ENCODE measurements at places on chromosomes 12 and 14.

DNA sequence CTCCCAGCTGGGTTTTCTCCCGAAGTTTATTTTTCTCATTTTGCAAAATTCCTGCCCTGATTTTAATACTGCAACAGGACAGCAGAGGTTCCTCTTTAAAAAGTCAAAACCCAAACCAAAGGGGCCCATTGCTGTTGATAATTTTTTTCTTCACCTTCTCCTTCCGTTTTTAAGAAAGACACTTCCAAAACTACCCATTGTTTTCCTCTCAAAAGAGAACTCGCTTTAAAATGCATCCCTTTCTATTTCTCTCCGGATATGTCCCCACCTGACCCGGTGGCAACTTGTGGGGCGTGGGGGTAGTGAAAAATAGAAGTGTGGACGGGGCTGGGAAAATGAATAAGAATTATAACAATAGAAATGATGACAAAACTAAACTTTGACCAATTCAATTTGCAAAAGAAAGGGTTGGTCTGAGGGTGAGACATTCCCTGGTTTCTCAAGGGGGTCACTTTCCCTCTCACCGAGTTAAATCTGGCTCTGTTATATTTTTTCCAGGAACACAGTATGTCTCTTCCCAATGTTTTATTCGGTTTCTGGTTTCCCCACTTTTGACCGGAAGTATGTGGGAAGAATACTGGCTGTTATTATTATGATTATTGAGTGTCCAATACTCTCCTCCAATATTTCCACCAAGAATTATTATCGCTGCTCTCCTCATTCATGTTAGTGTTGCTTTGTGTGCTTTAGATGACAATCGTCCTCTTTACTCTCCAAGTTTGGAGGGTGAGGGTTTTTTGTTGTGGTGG lies 4.1 kb upstream of the TBX5 start:
- DNase-seq = no peak

GRCh38 chr14:62614122-62614521 lies 431.1 kb downstream of the KCNH5 start:
- no peak for DNase-seq

DNA sequence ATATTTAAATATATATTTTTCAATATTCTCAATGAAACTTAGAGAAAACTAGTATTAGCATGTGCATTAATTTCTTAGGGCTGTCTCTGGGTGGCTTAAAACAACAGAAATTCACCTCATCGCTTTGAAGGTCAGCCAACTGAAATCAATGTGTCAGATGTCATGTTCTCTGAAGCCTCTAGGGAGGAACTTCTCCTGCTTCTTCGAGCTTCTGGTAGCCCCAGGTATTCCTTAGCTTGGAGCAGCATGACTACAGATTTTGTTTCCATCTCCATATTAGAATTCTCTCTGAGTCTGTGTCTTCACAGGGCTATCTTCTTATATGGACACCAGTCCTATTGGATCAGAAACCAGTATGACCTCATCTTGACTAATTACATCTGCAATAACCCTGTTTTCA lies 221.5 kb downstream of the PDZRN4 start:
- no peak for DNase-seq

GRCh38 chr14:77264466-77265186 lies 6.4 kb downstream of the NGB start:
- DNase-seq = no peak

DNA sequence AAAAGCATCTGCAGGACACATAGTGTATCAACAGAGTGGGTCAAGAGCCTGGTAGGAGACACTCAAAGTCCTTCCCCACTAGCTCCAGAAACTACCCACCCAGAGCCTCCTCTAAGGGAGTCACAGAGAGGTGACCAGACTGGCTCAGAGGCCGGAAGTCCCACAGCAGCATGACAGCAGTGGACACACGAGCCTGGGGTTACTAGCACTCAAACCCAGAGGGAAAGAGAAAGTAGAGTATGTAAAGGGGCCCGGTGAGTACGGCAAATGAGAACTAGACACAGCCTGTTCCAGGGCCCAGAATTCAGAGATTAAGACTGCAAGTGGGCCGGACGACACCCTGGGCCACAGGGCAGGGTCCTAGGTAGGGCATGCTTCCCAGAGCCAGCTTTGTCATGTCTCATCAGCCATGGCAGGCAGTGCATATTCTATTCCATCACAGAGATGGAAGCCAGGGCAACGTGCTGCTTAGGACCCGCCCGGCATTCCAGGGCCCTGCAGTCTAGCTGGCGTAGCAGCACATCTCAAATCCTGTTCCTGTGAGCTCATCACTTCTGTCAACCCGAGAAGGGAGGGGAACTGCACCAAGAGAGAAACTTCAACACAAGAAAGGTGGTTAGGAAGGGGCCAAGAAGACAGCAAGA lies 4.2 kb downstream of the IFFO1 start:
- DNase-seq = no peak

GRCh38 chr12:96210376-96211055 lies 16.3 kb downstream of the ELK3 start:
- no peak for DNase-seq

- DNase-seq = peak; percentile 59
Measured at GRCh38 chr12:90959538-90960139, 4.7 kb upstream of the CCER1 start.

- peak; percentile 100 for DNase-seq
Measured at GRCh38 chr14:101947904-101948665, 16.3 kb upstream of the DYNC1H1 start.

DNA sequence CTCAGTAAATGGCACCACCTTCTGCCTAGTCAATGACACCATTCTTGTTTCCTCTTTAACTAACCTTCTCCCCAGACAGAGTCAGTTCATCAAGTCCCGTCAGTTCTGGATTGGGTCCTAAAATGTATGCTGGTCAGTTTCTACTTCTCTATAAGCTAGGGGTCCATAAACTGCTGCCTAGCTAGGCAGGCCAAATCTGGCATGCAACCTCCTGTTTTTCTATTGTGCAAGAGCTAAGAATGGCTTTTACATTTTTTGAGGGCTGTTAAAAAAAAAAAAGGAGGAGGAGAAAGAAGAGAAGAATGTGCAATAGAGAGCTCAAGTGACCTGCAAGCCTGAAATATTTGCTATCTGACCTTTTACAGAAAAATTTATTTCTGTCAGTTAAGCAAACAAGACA lies 6.4 kb upstream of the TMED10 start:
- no peak for DNase-seq

DNA sequence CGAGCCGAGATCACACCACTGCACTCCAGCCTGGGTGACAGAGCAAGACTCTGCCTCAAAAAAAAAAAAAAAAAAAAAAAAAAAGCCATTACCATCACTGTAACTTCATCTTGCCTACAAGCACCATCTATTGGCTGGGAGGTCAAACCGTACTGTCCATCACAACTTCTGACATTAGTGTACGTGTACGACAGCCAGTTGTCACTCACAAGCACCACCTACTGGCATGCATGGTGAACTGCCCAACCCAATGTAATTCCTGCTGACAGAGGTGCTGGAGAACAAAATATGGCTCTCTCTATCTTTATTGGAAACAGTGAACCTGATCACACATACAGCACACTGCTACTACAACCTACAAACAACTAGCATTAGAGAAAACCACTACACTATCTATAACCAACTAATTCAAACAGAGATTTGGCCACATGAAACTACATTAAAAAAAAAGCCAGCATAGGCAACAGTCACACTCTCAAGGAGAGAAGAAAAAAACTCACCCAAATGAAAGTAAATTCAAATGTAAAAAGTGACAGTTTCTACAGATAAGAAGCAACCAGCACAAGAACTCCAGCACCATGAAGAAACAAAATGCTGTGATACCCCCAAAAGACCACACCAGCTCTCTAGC lies 82.3 kb downstream of the PUS7L start:
- peak; percentile 45 for DNase-seq

- DNase-seq = no peak
Measured at GRCh38 chr12:87982208-87982607, 47.0 kb downstream of the C12orf50 start.

- DNase-seq = no peak
Measured at GRCh38 chr14:38143170-38143569, 64.5 kb upstream of the SSTR1 start.

GRCh38 chr14:22955702-22956569 lies 954 bp downstream of the HAUS4 start:
- peak; percentile 67 for DNase-seq
